ENCODE measurements at places on chromosomes 16 and 17.

DNA sequence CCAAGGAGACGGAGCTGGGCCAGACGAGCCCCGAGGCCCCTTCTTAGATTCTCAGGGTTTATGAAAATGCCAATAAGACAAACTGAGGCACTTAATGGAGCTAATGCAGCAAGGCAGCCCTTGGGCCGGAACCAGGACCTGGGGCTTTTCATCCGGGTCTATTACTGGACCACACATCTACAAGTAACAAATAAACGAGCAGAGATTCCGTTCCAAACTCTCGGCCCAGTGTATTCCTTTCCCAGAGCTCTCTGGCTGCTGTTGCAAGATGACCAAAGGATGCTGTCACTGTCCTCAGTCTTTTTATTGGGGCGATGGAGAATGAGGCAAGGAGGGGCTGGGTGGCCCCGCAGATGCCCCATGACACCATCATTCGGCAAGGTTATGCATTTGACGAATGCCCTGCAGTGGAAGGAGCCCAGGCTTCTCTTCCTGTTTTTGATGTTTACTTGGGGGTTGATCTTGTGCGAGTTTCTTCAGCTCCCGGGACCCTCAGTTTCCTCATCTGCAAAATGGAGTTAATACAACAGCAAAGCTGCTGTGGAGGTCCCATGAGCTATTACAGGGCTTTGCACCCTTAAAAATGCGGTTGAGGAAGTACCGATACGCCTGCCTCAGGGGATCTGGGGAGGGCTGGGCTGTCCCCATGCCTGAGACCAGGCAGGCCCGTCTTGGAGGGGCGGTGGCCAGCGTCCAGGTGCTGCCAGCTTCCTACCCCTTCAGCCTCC lies 1.1 kb upstream of the NTN1 start:
- DNase-seq, result no peak

DNA sequence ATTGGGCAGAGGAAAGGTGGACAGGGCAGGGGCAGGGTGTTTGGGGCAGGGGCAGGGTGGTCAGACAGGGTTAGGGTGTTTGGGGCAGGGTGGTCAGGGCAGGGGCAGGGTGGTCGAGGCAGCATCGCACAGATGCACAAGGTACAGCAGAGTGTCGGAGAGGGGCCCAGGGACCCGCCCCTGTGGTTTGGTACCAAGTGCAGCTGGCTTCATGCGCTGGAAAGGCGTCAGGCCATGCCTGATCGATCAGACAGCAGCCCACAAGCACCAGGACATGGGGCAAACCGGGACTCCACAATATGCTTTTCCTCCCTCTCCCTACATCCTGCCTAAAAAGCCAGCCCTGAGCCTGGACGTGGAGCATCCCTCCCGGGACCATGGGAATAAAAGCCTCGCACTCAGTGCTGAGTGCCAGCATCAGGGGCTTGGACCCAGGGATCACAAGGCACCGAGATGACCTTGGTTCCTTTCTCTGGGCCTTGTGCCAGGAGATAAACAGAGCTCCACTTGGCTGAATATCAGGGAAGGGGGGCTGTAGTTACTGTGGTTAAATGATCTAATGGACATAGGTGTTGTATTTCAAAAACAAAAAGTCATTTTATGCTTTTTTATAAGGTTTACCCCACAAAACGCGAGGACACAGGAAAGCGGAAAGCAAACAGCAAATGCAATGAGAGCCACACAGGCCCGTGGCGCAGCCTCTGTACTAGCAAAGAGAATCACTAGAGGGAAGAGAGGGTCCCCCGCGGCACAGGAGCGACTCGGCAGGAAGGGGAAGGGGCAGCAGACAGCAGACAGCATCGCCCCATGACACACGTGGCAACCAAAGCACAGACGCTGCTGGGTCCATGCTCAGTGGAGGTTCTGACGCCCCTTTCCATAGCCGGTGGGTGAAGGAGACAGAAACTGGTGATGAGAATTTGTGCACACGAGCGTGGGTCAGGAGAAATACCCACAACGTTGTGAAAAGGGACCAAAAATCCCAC lies 5.3 kb upstream of the HEXD start:
- DNase-seq, result no peak

DNA sequence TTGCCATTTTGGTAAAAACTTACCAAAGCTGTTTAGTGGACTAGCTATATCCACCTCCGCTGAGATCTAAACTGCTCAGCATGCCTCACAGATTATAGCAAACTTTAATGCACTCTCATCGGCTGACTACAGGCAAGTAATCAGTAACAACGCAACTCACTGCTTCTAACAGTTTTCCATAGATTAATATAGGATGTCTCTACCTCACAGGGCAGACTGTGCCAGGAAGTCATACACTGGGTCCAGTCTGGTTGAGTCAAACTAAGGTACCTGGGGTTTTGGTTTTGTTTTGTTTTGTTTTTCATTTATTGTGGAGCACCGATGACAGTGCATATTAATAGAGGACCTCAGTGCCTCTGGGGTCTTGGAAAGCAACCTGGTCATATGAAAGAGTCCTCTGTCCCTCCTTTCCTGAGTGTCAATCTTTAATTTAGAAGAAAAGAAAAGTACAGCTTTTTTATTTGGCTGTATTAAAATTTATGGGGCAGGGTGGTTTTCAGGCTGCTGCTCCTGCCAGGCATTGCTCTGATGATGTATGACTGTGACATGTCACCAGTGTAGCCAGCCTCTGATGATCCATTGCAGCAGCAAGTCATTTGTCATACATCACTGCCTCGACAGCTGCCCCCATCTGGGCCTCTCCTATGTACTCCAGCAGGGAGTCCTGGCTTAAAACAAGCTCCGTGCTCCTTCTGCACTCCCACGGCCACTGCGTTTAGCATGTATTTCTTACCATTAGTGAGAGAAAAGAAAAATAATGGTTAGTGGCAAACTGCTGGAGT lies 854.1 kb downstream of the KCNJ2 start:
- DNase-seq, result no peak

GRCh38 chr16:1992704-1993317 lies 3.0 kb downstream of the SYNGR3 start:
- no peak for DNase-seq

DNA sequence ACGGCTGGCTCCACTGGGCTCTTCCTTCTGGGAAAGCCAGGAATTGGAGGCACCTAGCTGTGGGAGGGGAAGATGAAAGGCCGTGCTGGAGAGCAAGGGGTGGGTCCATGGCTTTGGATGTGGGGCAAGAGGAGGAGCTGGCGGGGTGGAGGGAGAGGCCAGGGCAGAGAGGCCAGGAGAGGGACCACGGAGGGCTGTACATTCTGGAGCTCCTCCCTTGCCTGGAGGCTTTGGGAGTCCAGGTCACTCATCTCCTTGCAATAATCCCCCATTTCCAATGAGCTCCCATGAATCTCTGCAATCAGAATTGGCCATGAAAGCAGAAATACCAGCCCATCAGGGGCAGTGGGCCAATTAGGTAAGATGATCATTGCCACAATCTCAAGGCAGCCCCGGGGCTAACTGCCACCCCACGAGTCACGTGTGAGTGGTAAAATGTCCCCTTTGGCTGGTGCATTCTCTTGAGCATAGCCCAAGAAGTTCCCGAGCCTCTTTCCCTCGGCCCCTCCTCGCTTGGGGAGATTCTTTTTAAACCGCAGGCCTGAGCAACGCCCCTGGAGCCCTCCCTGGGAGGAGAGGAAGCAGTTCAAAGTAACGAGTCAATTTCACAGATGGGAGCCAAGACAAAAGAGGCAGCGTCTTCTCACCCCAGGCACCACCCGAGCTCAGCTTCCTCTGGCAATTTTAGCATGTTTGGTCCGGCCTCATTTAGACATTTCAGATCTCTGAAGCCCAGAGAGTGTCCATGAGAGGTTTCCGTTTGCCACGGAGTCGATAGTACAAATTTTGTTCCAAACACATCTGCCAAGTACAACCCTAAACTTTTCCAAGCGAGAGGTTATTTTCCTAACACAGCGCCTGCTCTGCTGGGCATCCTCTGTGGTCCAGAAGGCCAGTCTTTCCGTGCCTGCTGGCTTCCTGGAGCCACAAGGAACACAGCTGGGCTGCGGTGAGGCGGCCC lies 13.4 kb downstream of the RTN4RL1 start:
- DNase-seq, result peak; percentile 53

DNA sequence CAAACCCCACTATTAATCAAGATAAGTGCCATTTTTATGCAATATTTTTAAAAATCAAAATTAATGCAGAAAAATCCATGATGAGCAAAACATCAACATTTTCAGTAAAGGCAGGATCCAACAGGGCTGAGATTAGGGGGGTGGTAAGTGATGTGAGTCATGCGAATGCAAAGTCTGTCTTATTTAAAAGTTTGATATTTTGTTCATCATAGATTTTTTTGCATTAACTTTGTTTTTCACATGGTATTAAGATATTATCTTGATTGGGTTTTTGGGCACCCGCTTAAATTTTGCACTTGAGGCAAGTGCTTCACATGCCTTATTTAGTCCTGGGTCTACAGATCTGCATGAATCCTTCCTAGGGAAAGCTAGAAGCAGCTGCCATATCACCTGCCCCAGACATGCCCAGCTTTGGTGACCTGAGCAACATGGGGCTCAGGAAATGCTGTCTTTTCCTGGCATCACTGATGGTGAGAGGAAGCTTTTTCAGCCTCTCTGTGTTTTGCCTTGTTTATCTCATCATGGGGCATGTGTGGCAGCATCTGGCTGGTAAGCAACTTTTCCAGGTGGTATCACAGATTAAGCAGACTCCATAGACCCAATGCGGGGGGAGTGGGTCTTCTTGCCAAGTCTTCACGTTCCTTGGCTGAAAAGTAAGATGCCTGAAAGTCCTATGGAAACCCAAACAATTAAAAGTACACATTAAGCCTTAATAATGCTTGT lies 57.6 kb upstream of the NFAT5 start:
- no peak for DNase-seq

GRCh38 chr17:80263253-80264204 lies 2.9 kb downstream of the RNF213 start:
- DNase-seq, result peak; percentile 96

GRCh38 chr17:59373882-59374495 lies 42.5 kb downstream of the YPEL2 start:
- DNase-seq, result peak; percentile 95

DNA sequence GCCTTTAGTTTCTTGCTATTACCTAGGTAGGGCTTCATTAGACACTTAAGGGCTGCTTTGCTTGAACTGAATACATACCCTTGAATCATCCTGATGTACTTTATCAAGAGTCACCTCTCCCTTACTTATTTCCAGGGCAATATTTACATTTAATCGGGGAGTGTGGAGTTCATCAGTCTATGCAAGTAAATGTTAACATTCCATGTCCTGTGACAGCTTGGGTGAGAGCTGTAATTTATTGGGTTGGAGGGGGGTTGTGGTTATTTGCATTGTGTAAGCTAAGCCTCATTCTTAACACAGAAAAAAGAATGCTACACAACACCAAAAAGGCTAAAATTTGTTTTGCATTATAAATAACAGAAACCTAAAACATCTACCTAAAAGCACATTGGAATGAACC lies 16.7 kb downstream of the KCNJ16 start:
- DNase-seq, result no peak

DNA sequence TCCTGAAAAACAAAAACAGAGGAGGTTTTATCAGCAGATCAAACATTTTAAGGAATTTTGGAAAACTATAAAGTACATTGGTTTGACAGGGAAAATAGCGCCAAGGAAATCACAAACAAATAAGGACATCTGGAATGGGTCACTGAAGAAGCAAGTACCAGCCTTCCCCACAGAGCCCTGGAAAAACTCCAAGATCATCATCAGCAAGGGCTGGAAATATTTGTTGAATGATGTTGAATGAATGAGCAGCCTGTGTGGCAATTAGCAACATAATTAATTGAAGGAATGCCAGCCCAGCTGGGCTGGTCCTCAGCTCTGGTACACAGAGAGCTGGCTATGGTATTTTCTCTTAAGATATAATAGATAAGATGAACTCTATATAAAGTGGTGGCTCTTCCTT lies 290.4 kb downstream of the HS3ST3A1 start:
- peak; percentile 90 for DNase-seq

- DNase-seq, result no peak
Observed at GRCh38 chr17:78959803-78960202, 19.9 kb downstream of the LGALS3BP start.

- DNase-seq, result no peak
Observed at GRCh38 chr17:16474012-16474725, 17.8 kb downstream of the LRRC75A start.

- DNase-seq, result peak; percentile 88
Observed at GRCh38 chr17:72850410-72851118, 241.9 kb downstream of the SLC39A11 start.

DNA sequence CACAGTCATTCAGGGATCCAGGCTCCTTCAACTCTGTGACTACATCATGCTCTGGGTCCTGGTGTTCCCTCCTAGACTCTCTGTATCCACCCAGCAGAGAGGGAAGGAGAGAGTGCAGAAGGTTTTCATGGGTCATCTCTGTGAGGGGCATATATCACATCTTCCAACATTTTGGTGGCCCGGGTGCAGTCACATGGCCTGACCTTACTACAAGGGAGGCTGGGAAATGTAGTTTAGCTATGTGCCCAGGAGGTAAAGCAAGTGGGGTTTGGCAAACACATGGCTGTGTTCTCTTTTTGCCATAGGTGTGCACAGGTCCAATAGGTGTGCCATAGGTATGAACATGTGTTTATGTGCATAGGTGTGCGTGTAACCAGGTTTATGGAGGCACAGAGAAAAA lies 222.2 kb upstream of the EEF2KMT start:
- no peak for DNase-seq

- peak; percentile 13 for DNase-seq
Observed at GRCh38 chr16:88005181-88005581, 53.9 kb downstream of the BANP start.

GRCh38 chr17:77681861-77682260 lies 276.6 kb upstream of the TNRC6C start:
- peak; percentile 13 for DNase-seq

GRCh38 chr17:64406321-64407200 lies 15.9 kb upstream of the PECAM1 start:
- peak; percentile 42 for DNase-seq

GRCh38 chr16:78894886-78895285 lies 705.7 kb downstream of the MAF start:
- no peak for DNase-seq

GRCh38 chr17:37750768-37751475 lies 6.1 kb upstream of the HNF1B start:
- no peak for DNase-seq

DNA sequence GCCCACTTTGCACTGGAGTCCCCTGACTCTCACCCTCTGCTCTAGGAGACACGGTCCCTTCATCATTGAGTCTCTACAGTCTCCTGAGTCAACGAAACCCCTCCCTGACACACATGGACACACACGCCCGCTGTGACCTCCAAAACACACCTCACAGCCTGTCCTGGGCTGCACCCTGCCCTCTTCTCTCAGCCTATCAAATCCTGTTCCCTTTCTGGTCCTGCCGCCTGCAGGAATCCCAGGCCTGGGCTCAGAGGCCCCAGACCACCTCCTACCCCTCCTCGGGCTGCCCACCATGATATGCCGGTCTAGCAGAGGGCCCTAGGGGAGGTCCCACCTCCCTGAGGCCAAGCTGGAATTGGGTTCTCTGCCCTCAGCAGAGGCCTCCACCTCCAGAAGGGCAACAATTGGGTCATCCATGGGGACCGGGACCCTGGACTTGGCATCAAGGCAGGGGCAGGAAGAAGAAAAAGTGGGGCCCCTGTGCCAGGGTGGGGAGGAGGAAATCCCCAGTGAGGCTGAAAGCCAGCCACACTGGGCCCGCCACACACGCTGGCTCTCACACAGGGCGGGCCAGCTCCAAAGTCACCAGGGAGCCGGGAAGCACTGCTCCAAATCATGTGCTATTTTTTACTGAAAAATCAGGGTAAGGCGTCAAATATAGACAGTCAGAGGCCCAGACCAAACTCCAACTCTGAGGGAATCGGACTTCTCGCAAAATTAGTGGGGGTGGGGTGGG lies 3.4 kb downstream of the PPP1R9B start:
- DNase-seq, result peak; percentile 61
